Right hindlimb (tissue), 1 donor: ENCODE measurements at places on chromosomes 7 and 10.

GRCh38 chr10:22552888-22553378 lies 161.4 kb downstream of the PIP4K2A start:
- peak; percentile 34 for DNase-seq

- no peak for DNase-seq
Observed at GRCh38 chr10:127910464-127910770, 3.5 kb downstream of the PTPRE start.

DNA sequence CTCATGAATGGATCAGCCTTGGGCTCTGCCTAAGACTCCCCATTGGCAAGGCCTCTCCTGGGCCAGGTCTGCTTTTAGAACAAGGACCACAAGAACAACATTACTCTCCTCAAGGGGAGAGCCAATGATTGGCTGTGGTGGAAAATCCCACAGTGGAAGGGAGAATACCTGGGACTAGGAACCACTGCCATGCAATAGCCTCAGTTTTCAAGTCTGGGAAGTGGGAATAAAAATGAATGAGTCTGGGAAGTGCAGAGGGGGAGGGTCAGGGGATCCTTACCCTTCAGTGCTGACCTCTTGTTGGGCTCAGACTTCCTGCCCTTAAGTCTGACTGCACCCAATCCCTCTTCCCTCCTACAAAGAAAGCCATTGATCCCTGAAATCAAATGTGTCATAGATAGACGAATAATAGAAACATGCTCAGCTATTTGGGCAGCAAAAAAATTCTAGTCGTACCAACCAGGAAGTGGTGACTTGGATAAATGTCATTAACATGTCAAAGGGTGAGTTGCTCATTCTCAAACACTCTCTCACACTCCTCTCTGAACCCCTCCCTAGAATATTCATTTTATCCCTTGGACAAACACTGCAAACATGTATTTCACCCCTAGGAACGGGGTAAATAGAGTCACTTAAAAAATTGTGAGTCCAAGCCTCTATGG lies 123.6 kb downstream of the SH3PXD2A start:
- no peak for DNase-seq

- no peak for DNase-seq
Observed at GRCh38 chr7:47677664-47678063, 95.8 kb upstream of the TNS3 start.

DNA sequence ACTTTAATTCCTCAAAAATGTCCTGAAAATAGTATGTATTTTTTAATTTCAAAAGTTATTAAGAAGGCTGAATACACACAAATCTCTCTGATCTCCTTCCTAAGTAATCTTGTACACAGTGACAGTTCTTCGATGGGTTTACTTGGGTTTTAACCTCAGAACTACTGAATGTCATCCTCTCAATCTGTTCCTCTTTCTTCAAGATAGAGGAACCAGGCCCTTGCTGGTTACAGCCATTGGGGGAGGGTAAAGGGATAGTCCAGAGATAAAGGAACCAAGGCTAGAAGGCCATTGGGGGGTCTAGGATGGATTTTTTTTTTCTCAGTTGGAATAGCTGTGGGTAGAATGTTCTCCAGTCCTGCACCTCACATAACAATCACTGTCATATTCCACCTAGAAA lies 224.9 kb downstream of the SKIDA1 start:
- no peak for DNase-seq

- DNase-seq, result no peak
Observed at GRCh38 chr10:58480321-58480720, 32.4 kb upstream of the BICC1 start.

DNA sequence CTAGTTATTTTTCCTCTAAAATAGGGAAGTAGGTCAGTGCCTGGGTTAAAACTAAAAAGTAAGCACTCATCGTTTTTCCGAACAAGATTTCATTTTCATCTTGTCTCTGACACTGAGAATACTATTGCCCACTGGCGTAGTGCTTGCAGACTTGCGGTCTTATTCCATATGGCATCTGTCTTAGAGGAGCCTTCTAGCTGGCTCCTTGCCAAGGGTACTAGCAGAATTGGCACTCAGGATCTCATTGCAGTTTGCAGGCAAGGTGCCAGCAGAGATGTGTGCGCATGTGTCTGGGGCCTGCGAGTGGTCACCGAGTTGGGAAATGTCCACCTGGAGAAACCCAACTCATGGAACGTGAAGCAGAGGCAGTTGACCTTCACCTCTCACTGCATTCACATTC lies 143.4 kb downstream of the CELF2 start:
- no peak for DNase-seq

- DNase-seq, result no peak
Observed at GRCh38 chr7:1288996-1289551, 56.4 kb downstream of the UNCX start.

DNA sequence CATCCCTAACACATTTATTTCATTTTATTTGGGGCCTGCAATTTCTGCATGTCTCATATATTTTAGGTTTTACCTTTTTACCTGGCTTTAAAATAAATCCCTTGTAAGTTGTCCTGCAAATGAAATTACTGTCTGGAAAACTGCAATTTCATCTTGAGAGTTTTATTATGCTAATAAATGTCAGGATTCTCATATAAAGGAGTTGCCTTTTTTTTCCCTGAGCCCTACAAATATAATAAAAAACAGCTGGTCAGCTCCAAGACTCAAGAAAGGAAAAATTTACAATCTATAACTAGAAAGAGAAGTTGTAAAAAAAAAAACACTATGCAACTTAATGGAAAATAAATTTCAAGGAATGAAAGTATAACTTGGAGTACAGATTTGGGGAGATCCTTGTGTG lies 108.7 kb downstream of the SH2D4B start:
- no peak for DNase-seq
